ENCODE measurements at places on chromosomes 3 and 15.

- DNase-seq: no peak
Observed at GRCh38 chr3:354432-354831, 157.9 kb downstream of the CHL1 start.

DNA sequence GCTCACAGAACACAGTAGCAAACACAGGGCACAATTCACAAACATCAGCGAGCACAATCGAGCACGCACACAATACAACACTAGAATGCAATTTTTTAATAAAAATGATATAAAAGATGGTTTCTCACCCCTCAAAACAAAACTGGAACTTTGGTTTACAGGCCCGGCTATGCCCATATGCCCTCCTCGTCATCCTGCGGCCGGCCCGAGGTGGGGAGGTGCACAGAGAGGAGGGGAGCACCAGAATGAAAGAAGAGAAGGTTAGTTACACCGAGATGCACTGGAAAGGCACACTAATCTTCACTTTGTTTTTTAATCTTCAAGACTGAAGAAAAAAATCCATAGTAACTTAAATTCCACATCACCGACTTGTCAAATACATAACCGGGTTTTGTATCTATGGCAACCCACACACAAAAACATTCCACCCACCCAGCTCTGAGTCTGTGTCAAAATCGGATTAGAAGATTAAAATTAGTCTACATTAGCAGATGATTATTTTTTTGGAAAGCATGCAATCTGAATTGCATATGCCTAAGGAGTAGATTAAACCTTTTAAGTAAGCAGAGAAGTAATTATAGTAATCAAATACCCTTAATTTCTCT, 196.7 kb upstream of the WNT5A start:
- DNase-seq: no peak

DNA sequence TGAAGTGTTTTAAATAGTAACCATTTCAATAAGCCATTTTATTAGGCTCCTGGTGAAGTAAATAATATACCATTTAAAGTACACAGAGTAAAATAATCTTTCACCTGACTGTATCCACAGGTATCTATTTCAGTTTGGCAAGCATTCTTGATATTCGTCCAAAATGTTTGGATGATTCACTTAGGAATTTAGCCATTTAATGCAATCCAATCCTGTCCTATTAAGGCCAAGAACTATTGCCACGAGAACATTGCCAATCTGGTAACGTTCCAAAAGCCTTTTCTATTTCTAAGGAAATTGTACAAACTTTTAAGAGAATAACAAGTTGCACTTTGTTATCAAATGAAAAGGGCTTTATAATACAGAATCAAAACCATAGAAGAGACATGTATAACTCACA, 209.8 kb upstream of the THRB start:
- no peak for DNase-seq

GRCh38 chr3:51949121-51949520, 6.1 kb upstream of the GPR62 start:
- no peak for DNase-seq

GRCh38 chr3:188417766-188418165, 263.8 kb downstream of the LPP start:
- no peak for DNase-seq

DNA sequence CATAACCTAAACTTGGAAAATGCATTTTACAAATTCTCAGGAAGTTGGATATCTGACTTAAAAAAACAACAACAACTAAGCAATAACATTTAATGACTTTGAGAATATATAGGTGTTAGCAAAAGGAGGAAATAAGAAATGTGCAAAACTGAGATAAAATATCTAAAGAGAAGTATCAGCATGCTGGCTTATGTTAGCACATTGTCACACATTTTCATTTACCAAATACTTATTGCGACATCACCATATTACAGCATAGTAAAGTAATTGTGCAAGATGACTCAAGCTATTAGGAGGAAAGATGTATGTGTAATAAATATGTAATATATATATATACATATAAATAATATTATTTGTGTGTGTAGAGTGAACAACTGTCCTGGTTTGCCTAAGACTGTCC, 9.2 kb downstream of the PTX3 start:
- DNase-seq: no peak

- no peak for DNase-seq
Observed at GRCh38 chr15:48402427-48403177, 71.4 kb downstream of the DUT start.
